ENCODE measurements at places on chromosomes 12 and 14.
A peak's percentile ranks its signal among the peaks of the same experiment; 100 is the strongest.

- DNase-seq = no peak
Observed at GRCh38 chr12:38785381-38785780, 120.0 kb downstream of the CPNE8 start.

DNA sequence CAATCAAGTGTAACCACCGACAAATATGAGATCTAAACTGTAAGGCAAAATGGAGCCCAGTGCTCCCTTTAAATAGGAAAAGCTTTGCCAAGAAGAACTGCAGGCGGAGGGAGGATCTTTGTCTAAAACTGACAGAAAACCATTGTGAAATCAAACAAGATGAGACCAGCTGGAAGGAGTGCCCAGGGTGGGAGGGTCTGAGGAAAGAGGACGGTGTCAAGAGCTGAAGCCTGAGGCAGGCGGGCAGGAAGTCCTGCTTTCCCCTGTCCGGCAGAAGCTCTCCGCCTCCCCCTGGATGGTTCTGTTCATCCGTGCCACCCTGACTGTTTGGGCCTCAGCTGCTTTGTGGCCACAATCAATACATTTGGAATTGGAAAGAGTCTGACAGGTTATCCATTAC, 37.5 kb downstream of the CDC42BPB start:
- no peak for DNase-seq

DNA sequence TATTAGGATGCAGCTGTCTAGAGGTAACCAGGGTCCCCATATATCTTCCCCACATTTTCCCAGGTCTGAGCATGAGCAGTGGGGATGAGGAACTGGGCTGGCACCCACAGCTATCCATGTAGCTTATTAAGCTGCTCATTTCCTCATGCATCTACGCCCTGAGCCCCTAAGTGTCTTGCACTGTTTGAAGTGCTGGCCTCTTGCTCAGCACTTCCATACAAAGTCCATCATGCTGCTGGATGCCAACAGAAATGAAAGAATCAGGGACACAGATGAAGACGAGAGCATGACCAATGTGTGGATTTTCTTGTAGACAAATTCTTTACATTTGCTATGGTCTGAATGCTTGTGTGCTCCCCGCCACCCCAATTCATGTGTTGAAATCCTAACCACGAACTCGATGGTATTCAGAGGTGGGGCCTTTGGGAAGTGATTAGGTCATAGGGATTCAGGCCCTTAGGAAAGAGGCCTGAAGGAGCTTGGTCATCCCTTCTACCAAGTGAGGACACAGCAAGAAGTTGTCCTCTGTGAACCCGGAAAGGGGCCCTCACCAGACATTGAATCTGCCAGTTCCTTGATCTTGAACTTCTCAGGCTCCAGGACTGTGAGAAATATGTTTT, 54.5 kb downstream of the C12orf75 start:
- no peak for DNase-seq

GRCh38 chr14:102317564-102318248, 1.8 kb upstream of the ZNF839 start:
- DNase-seq = peak; percentile 65

GRCh38 chr14:77838831-77839511, 39.1 kb downstream of the ADCK1 start:
- no peak for DNase-seq

- DNase-seq = no peak
Observed at GRCh38 chr14:72439707-72440106, 454.2 kb downstream of the DPF3 start.

DNA sequence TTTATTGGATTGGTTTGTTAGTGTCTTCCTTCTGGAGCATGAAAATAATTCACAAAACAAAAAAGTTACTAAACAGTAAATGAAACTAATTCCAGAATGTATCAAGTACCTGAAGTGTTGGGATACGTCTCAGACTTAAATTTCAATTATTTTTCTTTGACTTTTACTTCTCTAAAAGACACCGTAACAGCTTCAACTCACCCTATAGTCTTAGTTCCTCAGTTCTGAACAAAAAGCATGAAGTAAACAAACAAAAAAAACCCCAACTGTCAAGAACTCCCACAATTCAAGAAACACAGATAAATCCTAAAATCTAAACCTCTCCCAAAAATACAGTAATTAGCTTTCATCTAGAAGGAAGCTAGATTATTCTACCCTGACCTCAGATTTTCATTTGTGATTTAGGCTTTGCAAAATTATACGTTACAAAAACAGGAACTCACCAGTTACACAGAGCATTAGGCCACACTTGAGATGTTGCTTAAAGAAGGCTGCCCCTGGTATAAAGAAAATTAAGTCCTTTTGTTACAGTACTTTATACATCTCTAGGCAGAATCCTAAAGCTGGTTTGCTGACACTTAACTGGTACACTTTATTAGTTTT, 10.2 kb downstream of the HEATR5A start:
- DNase-seq = no peak

DNA sequence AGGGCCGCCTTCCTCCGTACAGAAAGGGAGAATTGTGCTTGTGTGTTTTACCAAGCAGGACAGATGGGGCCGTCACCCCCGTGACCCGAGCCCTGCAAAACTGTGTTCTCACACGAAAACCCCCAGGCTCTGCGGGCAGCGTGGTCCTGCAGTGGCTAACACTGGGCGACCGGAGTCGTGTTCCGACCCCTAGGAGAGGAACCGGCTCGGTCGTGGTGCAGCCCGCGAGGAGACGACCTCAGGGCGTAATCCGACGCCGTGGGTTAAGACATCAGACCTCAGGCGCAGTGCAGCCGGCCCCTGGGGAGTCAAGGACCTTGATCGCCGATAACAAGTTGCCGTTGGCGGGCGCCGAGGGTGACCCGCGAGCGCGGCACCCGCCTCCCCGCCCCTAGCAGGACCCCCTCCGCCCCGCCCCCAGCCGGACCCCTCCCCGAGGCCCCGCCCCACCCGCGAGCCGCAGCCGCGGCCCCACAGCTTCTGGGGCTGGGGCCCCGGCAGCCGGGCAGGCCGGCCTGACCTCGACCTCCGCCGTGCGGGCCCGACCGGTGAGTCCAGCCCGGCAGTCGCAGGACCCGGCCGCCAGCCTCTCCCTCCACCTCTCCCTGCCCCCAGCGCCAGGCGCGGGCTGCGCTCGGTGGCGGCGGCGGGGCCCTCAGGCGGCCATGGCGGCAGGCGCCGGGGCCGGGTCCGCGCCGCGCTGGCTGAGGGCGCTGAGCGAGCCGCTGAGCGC, at the start of gene CHPT1:
TSS of gene CHPT1 (plus strand) at position 444 of the 733 bp plus-strand sequence. CDS start at position 666, 222 bp downstream.
- no peak for DNase-seq

DNA sequence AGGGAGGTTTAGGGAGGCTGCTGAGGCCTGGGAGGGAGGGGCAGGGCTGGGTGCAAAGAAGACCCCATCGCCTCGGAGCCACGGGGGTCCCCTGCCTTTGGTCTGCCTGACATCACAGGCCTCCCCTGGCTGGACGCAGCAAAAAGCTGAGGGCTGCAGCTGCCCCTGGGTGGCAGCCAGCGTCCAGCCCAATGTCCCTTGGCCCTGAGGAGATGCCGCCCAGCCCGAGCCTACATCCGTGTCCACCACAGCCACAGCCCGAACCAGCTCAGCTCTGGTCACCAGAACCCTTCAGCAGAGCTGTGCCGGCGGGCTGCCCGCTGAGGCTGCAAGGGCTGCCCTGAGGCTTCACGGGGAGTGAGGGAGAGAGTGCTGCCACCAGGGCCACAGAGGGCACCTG, 1.9 kb downstream of the NUDT14 start:
- no peak for DNase-seq

DNA sequence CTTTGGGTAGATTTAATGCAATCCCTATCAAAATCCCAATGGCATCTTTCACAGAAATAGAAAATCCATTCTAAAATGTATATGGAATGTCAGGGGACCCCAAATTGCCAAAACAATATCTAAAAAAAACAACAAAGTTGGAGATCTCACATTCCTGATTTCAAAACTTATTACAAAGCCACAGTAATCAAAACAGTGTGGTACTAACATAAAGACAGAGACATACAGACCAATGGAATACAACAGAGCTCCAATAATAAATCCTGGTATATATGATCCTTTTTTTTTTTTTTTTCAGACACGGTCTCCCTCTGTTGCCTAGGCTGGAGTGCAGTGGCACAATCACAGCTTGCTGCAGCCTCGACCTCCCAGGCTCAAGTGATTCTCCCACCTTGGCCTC, 4.7 kb downstream of the TMBIM4 start:
- DNase-seq = no peak

DNA sequence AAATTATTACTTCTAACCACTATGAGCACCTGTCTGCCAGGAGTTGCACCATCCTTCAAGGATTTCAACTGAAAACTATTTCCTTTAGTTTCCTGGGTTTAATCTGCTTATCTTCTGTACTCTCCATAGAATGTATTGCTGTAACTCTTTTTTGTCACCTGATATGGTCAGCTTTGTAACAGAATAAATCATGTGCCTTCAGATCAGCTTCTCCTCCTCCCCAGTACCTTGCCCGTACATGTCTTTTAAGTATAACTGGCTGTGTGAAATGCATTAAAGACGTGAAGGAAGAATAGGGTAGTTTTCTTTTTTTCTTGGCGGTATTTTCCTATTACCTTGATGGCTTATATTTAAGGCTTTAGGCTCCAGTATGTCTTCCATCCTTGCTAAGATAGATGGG, 200.3 kb upstream of the NAV3 start:
- DNase-seq = no peak

GRCh38 chr12:2256453-2256852, 203.7 kb downstream of the CACNA1C start:
- no peak for DNase-seq

DNA sequence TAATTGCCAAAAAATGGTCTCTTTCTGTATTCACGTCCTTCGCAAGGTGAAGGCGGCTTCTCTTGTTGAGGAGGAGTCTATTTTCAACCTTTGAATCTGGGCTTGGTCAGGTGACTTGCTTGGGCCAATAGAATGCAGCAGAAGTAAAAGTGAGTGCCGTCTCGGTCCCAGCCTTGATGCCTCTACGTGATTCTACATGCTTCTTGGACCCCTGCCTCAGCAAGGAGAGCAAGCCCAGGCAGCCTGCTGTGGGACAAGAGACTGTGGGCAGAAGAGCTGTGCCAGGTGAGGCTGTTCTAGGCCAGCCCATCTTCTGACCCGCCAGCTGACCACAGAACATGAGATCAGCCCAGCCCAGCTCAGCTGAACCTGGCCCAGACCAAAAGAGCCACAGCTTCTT, 39.1 kb upstream of the CCDC63 start:
- DNase-seq = no peak

GRCh38 chr14:50676814-50677516, 8.9 kb upstream of the SAV1 start:
- DNase-seq = no peak

DNA sequence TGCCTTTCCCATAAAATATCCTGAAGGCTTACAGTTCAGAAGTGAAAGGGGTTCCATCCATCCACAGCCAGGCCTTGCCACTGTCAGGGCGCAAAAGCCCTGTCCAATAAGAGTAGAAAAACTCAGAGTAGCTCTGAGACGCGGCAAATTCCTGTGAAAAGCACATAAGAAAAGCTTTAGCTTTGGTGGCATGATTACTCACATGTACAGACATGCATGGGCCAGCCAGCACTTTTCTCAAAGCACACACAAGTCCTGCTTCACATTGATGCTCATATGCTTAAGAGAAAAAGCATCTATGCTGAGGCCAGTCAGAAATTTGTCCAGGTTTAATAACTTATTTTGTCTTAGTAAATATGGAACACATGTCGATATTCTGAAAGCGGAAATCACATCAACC, 25.5 kb downstream of the CLEC1A start:
- no peak for DNase-seq

GRCh38 chr12:7376196-7376595, 67.8 kb downstream of the CD163L1 start:
- DNase-seq = no peak

DNA sequence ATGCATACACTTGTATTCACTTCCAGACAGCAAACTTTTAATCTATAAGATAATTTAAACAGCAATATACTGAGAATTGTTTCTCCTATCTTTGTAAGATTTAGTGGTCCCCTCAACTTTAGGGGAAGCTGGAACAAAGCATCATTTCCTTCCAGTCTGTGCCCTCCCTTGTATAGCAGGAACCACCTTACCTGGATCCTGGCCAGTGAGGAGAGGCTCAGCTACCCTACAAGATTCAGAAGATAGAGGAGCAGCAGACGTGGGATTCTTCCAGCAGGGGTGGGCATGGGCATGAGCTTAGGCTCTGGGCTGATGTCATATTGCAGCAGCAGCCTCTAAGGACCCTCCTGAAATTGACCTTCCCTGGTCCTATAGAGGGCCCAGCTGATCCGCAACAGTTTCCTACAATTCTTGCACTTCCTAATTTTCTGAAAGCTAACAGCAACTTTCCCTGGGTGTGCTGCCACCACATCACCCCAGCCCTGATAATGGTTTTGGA, 21.3 kb downstream of the MOK start:
- no peak for DNase-seq

DNA sequence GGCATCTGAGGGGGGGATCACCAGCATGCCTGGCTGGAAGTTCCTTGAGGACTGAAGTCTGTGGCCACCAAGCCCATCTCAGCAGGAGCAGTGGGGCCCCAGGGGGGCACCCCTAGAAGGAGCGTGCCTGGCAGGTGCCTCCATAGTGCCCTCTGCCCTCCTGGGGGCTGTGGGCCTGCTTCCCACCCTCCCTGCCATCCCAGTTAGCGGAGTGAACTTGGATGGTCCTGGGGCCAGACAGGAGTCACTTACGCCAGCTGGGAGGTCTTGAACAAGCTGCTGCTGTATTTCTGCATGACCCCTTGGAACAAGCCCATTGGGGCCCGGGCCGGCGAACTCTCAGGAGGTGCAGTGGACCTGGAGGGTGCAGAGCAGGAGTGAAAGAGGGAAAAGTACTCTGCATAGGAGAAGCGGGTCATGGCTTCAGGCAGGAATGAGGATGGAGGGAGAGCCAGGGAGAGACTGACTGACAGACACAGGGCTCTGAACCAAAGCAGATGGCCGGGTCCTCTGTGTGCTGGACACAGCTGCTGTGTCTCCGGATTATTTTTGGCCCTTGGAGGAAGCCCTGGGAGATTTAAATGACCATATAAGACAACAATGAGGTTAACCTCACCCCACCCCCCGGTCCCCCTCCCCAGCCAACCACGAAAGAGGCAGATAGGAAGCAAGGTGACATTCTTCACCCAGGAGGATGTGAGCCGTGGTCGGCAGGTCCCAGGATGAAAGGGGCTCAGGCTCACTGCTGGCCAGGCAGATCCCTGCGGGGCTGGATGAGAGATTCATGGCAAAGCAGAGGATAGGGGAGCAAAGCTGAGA, 19.6 kb downstream of the ASB2 start:
- no peak for DNase-seq

- no peak for DNase-seq
Observed at GRCh38 chr12:93946542-93947150, 201.7 kb upstream of the PLXNC1 start.

DNA sequence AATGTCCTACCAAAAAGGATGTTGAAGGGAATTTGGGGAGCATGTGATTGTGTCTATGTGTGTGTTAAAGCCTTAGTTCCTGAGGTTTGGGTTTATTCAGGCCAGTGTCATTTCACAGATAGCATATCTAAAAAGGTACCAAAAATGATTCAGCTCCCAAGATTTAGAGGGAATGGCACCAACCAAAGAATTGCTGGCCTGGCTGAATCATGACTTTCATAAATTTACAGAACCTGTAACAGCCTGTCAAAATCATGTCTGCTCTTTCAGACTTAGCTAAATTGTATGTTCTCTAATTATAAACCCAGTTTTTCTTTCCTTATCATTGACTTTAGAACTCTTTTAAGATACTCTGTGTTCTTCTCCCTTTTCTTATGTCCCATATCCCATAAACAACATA, 231.5 kb downstream of the NUBPL start:
- no peak for DNase-seq

- DNase-seq = no peak
Observed at GRCh38 chr12:98064501-98064900, 450.9 kb upstream of the TMPO start.

Measured in SK-N-MC (cell line).